ENCODE measurements at places on chromosomes 1 and 21.
A peak's percentile ranks its signal among the peaks of the same experiment; 100 is the strongest.

GRCh38 chr1:113191579-113192076 lies 118.6 kb downstream of the LRIG2 start:
- no peak for DNase-seq

- DNase-seq = no peak
These were observed 23.1 kb upstream of the PTPRF start for GRCh38 chr1:43507296-43508295.

GRCh38 chr1:183954496-183954895 lies 83.0 kb downstream of the COLGALT2 start:
- DNase-seq = no peak

GRCh38 chr21:34086887-34087306 lies 13.5 kb downstream of the MRPS6 start:
- DNase-seq = no peak

GRCh38 chr1:60265560-60266535 lies 192.3 kb upstream of the C1orf87 start:
- peak; percentile 76 for DNase-seq

GRCh38 chr1:68047659-68048026 lies 2.8 kb downstream of the DIRAS3 start:
- no peak for DNase-seq

- peak; percentile 85 for DNase-seq
These were observed 34.9 kb downstream of the ECE1 start for GRCh38 chr1:21255284-21255942.

GRCh38 chr21:45853703-45854342 lies 127.7 kb upstream of the COL6A1 start:
- no peak for DNase-seq

DNA sequence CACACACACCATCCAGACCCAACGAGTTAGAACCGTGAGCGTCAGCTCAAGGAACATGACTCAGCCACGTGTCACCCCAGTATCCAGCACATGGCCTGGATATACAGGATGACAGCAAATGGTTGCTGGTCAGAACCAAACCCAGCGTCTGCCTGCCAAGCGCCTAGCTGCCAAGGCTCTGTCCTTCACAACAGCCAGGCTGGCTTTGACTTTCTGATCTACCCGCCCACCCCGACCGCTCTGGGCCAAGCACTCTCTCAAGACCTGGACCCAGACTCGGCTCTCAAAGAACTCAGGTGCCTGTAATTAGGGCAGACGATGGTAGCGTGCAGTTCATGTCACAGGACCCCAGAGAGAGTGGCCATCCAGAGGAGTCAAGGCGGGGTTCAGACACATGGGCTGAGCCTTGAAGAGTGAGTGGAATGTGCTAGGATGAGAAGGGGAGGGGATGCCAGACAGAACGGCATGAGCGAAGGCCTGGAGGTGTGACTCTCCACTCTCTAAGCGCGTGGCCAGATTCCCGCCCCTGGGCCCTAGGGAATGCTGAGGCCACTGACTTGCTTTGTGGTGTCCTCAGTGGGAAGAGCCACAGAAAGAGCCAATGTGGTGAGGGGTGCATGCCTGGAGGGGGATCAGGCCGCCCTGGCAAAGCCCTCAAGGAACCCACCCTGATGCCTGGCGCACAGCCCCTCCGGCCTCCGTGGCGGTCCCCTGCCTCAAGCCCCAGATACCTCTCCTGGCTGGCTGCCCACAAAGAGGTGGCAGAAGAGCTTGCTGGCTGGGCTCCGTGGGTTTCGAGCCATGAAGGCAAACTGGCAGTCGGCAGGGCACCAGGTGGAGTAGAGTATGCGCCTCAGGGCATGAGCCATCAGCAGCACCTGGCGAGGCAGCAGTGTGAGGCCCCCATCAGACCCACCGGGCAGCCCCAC lies 7.0 kb downstream of the SH2D5 start:
- peak; percentile 53 for DNase-seq

- no peak for DNase-seq
These were observed 35.0 kb downstream of the CTTNBP2NL start for GRCh38 chr1:112431038-112431437.

GRCh38 chr1:997713-997992 lies 2.2 kb downstream of the HES4 start:
- DNase-seq = no peak

GRCh38 chr1:184456189-184456588 lies 69.4 kb downstream of the C1orf21 start:
- DNase-seq = no peak

- DNase-seq = no peak
These were observed 12.6 kb upstream of the MNDA start for GRCh38 chr1:158818560-158818959.

DNA sequence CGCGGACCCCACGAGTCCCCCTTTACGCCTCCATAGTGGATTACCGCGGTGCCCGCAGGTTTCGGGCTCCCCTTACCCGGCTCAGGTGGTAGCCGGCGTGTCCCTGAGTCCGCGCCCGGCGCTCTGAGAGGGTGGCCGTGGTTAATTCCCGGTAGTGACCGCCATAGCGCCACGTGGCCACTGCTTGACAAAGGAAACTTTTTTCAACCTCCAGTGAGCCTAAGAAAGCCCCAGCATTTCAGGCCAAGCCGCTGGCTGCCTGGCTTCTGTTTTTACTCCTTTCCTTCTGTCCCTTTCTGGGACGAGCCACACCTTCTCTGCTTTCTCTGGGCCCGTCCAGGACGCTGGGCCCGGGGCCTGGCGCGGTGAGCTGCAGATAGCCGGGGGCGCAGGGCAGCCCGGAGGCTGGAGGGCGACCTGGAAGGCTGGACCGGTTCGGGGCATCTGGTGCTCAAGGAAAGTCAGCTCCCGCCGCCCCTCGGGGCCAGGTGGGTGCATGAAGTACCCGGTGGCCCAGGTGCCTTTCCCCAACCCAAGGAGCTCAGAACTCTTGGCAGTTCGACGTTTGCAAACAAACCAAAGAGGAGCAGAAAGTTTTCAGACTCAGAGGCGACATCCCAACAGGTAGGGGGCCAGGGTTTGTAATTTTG lies 540 bp upstream of the C1orf198 start:
- peak; percentile 45 for DNase-seq

- DNase-seq = peak; percentile 68
These were observed 52.2 kb downstream of the SMYD2 start for GRCh38 chr1:214332946-214333798.

GRCh38 chr1:100868364-100868995 lies 26.2 kb downstream of the EXTL2 start:
- peak; percentile 72 for DNase-seq

- peak; percentile 32 for DNase-seq
These were observed 16.6 kb downstream of the STX12 start for GRCh38 chr1:27789540-27790041.

DNA sequence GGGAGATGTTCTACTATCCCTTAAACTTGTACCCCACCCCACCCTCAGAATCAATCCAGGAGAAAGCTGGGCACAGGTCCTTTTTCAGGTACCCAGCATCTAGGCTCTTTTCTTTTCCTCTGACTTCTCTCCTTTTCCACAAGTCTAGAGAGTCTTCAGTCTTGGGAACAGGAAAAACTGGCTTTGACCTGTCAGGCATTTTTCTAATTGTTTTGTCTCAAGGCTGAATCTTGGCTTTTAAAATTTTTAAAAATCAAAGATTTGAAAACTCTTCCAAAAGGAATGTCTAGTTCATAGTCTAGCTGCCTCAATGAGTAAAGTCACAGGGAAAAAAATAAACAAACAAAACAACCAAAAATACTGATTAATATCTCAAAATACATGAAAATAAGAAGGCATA lies 161.5 kb downstream of the HFM1 start:
- DNase-seq = no peak

DNA sequence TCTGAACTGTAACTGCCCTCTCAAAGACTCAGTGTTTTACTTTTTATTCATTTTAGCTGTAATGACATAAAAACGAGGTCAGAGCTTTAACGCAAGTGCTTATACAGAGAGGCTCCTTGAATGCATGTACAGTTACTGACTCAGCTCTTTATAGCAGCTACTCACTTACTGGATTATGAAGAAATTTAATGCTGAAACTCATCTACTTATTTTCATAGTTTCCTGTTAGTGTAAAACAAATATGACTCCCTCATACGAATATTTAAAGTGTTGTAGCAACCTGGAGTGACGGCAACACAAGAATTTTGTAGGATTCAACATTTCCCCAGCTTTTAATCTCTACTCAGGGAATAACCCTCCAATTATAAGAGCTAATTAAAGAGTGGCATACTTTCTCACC lies 32.7 kb downstream of the ADSS2 start:
- DNase-seq = no peak

- DNase-seq = no peak
These were observed 12.3 kb downstream of the CCDC185 start for GRCh38 chr1:223405507-223405906.

DNA sequence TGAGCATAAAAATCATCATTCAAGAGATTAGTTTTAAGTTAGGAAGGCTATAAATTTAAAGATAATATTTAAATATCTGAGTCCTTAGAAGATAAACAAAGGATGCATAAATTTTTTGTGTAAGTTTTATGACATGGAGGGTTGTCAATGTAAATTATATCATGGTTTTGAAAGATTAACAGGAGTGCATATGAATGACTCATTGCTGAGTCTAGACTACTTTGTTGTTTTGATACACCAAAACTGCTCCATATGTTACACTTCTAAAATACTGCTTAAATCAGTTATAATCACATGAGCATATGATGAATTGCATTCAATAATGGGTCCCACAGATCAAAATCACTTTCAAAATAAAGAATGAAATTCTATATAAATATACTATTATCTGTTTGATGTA lies 312.5 kb downstream of the KCNT2 start:
- peak; percentile 14 for DNase-seq

DNA sequence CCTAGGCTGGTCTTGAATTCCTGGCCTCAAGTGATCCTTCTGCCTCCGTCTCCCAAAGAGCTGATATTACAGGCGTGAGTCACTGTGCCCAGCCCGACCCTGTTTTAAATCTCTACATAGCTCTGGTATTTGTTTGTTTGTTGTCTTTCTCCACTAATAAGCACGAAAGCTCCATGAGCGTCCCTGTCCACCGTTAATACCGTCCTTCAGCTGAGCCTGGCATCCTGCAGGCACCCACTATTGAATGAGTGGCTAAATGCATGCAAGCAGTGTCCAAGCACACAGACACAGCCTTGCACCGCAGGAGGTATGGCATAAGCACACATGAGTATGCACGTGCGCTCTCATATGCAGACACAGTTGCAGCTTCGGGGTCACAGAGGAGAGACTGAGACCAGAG lies 4.5 kb upstream of the COL16A1 start:
- DNase-seq = peak; percentile 62

DNA sequence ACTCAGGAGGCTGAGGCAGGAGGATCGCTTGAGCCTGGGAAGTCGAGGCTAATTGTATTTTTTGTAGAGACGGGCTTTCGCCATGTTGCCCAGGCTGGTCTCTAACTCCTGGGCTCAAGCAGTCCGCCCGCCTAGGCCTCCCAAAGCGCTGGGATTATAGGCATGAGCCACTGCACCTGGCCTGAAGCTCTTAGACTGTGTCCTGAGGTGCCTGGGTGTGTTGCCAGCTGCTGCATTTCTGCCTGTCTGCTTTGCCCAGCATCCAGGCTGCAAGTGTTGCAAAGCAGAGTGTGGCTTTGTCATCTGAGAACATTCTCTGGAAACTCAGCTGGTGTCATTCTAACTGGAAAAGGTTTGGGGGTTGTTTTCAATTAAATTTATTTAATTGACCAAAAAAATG lies 105.0 kb downstream of the HUNK start:
- DNase-seq = no peak

GRCh38 chr1:109248797-109249629 lies at the start of gene CELSR2:
Gene CELSR2 (plus strand): TSS chr1:109249539. CDS start chr1:109250080, 541 bp downstream.
- peak; percentile 57 for DNase-seq

- no peak for DNase-seq
These were observed 55.5 kb upstream of the EDN2 start for GRCh38 chr1:41539999-41540398.

GRCh38 chr1:41516168-41517061 lies 31.9 kb upstream of the EDN2 start:
- DNase-seq = peak; percentile 91

DNA sequence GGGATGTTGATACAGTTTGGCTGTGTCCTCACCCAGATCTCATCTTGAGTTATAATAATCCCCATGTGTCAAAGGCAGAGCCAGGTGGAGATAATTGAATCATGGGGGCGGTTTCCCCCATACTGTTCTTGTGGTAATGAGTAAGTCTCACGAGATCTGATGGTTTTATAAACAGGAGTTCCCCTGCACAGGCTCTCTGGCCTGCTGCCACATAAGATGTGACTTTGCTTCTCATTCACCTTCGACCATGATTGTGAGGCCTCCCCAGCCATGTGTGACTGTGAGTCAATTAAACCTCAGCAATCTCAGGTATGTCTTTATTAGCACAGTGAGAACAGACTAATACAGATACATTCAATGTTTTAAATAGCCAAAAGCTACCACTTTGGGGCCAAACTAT lies 41.1 kb downstream of the SLC35F3 start:
- DNase-seq = peak; percentile 50

GRCh38 chr1:75233302-75233929 lies 99.2 kb downstream of the LHX8 start:
- peak; percentile 34 for DNase-seq

DNA sequence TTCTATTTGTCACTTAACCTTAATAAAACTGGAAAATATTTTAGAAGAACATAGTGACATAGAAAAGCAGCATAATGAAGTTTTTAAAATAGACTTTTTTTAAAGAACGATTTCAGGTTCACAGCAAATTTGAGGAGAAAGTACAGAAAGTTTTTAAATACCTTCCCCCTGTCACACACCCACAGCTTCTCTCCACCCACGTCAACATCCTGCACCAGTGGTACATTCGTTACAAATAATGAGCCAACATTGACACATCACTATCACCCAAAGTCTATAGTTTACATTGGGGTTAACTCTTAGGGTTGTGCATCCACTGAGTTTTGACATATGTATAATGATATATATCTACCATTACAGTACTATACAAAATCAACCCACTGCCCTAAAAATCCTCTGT lies 3.0 kb upstream of the SLC35F3 start:
- no peak for DNase-seq

GRCh38 chr1:11478571-11479374 lies at the start of gene DISP3:
Gene DISP3 (plus strand): TSS chr1:11479155. CDS start chr1:11500993, 21,838 bp downstream.
- DNase-seq = peak; percentile 42

- peak; percentile 63 for DNase-seq
These were observed 898 bp downstream of the MFSD2A start for GRCh38 chr1:39955547-39956539.

DNA sequence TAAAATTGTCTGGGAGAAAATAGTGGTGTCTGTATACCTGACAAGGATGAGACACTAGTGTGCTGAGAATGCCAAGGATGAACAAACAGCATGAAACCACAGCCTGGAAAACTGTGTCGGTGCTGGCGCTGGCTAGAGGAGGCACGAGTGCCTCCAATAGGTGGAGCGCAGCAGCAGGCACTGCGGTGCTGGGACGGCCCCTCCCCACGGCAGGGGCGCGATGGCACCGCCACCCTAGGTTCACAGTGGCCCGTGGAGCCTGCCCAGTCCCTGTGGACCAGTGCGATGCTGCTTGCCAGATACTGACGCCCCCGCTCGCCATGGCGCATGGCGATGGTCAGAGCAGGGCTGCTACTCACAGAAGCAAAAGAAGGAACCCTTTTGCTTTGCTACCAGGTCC lies 6.8 kb downstream of the CFAP410 start:
- DNase-seq = no peak

GRCh38 chr1:8023287-8023994 lies 2.7 kb downstream of the ERRFI1 start:
- DNase-seq = no peak
